ENCODE measurements at places on chromosomes 5 and 9. TPM values are rescaled to one million over a fixed set of nuclear protein-coding genes. Genes with fewer than 3 reads are reported as not detected.

GRCh38 chr5:121573721-121574382, 277.8 kb upstream of the FTMT start:
- DNase-seq, result no peak

DNA sequence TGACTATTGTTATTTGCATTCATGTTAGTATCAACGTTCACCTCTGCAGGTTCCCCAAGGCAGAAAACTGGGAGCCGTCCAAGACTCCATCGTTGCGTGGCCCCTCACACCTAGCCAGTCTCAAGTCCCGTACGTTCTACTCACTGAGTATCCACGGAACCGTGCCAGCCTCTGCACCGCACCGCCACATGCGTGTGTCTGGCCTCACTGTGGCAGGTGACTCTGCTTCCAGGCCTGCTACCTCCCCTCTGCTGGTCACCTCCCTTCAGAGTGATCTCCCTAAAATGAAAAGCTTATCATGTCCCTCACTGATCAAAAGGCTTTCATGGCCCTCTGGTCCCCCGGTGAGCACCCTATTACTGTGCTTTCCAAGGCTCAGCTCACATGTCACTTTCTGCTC, 108.1 kb downstream of the GABBR2 start:
- DNase-seq, result no peak

Gene PCDHB6
- total RNA-seq, result 1.4 TPM

- no peak for DNase-seq
These were observed 169.1 kb downstream of the CAAP1 start for GRCh38 chr9:26723486-26723885.

DNA sequence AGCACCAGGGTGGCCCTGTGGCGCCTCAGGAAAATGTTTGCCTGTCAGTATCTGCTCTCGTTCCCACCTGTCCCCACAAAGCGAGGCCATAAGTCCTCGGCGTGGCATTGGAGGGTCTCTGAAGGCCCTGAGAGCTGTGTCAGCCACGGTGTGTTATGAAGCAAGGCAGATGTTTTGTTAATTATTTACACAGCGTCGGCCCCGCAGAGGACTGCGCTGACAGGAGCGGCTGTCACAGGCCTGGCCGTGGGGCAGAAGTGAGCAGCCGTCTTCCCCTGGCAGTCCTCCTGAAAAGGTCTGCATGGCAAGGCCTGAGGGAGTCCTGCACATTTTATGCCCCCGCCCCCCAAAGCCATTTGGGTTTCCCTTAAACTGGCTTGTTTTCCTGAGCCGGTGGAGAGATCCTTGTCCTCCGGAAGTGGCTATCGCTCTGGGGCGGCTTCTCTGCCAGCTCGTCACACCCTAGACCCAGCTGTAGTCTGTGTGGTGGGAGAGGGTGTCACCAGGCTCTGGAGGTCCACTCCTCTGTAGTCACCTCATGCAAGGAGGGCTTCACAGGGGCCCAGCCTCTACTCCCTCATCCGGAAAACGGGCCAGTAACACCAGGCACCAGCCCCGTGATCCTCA, 6.2 kb downstream of the NEK6 start:
- no peak for DNase-seq

DNA sequence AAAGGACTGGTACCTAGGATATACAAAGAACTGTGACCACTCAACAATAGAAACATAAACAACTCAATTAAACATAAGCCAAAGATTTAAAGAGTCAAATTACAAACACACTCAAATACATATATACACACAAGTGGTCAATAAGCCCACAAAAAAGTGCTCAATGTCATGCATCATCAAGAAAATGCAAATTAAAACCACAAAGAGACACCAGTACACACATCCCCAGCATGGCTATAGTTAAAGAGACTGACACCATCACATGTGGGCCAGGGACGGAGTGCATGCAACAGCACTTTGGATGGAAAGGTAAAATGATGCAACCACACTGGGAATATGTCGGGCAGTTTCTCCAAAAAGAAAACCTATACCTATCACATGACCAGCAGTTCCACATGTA, 89.7 kb downstream of the CAAP1 start:
- DNase-seq, result no peak

GRCh38 chr5:131810510-131811249, 13.9 kb upstream of the FNIP1 start:
- DNase-seq, result no peak

DNA sequence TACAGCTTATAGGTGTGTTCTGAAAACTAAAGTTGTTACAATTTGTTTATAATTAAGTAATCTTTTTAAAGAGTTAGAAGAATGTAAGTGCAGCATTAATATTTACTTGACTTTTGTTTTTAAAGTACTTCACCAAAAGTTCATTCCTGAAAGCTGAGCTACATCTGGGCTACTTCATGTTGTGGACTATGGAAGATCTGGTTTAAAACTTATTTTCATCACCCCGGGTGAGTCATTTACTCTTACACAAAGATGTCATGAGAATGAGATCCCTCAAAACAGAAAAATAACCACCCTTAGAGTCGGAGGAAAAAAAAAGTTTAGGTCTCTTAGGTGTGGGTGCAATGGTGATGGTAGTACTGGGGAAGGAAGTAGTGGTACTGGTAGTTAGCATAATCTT, 5.1 kb downstream of the POU5F2 start:
- DNase-seq, result no peak

DNA sequence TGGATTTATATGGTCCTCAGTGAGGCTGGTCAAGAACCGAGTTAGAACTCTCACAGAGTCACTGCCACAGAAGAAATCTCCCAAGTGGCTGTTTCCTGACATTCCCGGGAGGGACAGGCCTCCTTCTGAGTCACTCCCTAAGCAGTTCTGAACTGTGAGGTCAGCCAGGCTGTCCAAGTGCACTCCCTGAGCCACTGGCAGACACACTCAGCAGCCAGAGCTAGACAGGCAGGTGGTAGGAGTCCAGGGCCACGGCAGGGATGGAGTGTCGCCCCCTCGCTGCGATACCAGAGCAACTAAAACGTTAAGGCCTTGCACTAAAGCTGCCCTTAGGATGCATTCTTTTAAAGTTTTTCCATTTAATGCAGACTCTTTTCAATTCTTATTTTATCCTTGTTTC, 3.4 kb downstream of the IL4 start:
- no peak for DNase-seq

GRCh38 chr9:93205896-93206575, 22.1 kb downstream of the WNK2 start:
- DNase-seq, result no peak

GRCh38 chr5:30561771-30562170, 631.7 kb upstream of the CDH6 start:
- DNase-seq, result no peak

- no peak for DNase-seq
These were observed 242.3 kb upstream of the PTGER4 start for GRCh38 chr5:40437452-40437861.

Gene BARHL1
- not detected for total RNA-seq

GRCh38 chr5:120771202-120771601, 307.1 kb downstream of the PRR16 start:
- DNase-seq, result no peak

DNA sequence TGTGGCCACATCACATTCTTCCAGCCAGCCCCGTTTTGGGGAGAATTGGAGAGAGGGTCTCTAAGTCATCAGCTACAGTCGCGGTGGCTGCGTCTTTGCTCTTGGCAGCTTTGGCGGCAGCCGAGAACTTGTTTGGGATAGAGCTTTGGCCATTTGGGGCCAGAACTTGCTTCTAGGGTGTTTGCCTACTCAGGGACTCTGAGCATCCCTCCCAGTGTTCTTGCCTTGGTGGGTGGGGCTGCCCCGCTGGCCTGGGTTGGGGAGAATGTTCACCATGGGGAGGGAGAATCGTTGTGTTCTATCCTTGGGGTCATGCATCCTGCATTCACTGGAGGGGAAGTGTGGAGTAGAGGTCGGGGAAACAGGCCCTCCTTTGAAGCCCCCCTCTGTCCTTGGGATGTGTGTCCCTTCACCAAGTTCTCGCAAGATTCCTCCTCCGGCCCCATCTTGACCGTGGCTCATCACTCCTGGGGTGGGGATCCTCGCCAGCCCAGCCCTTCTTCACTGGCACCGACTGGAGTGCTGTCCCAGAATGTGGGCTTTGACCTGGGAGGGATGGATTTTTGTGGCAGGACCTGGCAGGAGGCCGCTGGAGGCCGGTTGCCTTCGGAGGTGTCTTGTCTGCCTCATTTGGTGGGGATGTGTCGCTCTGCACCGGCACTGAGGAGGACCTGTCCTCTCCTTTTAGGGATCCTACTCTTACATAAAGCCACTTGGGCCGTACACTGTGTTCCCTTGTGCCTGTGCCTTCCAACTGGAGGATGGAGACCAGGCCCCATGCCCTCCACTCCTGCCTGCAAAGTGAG, 3.5 kb downstream of the PHF2 start:
- DNase-seq, result no peak

- DNase-seq, result no peak
These were observed 454.4 kb upstream of the TRPC7 start for GRCh38 chr5:136819526-136820302.

DNA sequence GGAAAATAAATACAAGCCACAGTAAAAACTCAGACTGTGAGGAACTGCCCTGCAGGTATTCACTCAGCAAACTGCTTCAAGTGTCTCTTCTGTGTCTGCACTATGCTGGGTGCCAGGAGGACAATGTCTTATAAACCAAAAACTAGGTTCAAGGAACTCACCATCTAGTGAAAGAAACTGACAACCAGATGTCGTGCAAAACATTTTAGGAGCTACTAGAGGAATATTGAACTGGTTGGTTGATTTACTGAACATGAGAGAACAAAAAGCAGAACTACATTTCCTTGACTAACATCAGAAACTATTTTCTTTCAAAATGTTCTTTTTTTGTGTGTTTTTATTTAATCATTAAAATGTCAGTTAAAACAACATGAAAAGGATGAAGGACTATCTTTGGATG, 35.2 kb downstream of the ZNF366 start:
- DNase-seq, result no peak

Gene SLCO6A1
- total RNA-seq, result not detected

DNA sequence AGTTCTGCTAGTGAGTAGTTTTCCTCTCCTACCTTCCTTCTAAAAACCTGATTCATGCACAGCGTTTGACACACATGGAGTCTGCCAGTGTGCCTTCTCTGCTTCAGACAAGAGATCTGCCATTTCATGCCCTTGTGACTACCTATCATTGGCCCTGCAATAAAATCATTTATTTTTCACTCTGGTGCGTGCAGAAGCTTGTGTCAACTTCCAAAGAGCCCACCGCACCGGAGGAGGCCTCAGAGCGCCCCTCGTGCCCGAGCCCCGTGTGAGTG, 13.7 kb downstream of the HNRNPH1 start:
- DNase-seq, result no peak

- DNase-seq, result no peak
These were observed 1341.8 kb upstream of the CDH9 start for GRCh38 chr5:28380167-28380566.

DNA sequence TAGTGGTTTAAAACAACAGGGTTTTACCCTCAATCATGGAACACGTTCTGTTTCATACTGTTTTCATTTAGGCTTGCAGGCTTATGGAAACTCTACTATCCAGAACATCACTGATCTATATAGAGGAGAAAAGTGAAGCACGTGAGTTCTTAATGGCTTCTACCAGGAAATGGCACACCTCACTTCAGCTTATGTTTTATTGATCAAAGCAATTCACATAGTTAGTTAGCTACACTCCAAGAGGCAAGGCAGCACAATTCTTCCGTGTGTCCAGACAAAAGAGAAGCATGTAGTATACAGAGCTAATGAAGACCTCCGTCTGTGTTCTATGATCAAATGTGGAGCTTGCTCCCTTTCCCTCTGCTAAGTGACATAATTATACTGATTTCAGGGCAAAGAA, 353.3 kb upstream of the CD180 start:
- no peak for DNase-seq

- DNase-seq, result no peak
These were observed 56.8 kb downstream of the FGF10 start for GRCh38 chr5:44332285-44332971.

GRCh38 chr9:76658510-76659231, 105.6 kb upstream of the PCA3 start:
- DNase-seq, result no peak

- DNase-seq, result no peak
These were observed 33.8 kb upstream of the ANXA2R start for GRCh38 chr5:43073597-43074546.

DNA sequence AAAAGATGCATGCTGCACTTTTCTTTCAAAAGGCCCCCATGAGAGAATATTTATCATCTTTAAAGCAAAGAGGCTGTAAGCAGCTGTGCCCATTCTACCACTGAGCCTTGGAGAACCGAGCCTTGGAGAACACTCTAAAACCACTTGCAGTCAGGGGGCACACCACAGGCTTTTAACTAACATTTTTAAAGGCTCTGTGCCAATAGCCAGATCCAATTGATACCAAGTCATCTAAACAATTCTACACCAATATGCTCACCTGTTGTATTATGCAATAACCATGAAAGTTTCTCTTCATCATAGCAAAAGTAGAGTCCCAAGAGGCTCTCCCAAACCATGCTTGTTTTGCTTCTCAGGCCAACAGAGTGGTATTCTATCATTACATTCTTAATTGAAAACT, 1090.5 kb upstream of the SEMA6A start:
- DNase-seq, result no peak

Gene HSD17B3
- not detected for total RNA-seq

Gene ISL1
- total RNA-seq, result 0.63 TPM

Gene RGS7BP
- total RNA-seq, result 1.3 TPM

Gene BTNL3
- total RNA-seq, result not detected

DNA sequence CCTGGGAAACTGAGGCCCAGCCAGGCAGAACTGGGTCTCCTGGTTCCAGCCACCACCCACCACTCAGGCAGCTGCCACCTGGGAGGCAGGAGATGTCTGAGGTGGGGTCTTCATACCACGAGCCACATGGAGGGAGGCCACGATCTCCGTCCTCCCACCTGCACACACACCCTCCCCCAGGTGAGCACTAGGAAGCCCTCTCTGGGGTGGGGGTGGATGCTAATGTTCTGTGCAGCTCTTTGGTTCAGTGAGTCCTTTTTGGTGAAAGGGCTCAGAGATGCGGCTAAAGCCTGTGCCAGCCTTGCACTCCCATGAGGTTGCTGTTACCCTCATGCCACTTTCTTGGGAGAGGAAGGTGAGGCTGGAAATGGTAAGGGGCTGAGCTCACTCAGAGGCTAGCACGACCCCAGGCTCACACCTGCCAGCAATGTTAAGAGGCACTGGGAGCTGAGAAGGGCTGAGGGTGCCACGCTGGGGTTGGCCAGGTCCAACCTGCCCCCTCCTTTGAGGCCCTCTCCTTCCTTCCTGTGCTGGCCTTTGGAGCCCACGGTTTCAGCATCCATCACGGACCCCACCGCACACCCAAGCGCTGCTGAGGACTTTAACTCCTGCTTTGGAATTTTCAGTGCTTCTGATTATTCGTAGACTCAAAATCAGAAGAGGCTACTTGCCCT, 26.6 kb upstream of the OBP2B start:
- DNase-seq, result no peak

Gene ADRA1B
- total RNA-seq, result 1.6 TPM

DNA sequence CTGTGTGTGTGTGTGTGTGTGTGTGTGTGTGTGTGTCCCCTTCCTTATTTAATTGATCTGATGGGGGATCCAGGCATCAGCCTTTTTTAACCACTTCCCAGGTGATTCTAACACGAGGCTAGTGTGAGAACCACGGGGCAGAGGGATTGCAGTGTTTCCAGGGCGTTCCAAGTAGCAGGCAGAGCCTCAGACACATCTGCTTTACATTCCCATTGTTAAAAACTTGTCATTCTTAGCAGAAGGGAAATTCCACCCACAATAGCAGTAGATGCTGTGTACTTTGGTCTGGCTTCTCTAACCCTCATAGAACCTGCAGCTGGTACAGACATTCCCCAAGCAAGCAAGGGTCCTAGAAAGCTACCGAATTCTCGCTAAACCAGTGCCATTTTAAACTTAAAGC, 81.9 kb upstream of the SLC30A5 start:
- no peak for DNase-seq

Gene MPDZ
- 41.6 TPM for total RNA-seq

GRCh38 chr5:109246841-109247592, 162.8 kb downstream of the PJA2 start:
- DNase-seq, result no peak

Data from omental fat pad (tissue), 4 donors.